ENCODE measurements at places on chromosomes 5 and 9.

- no peak for DNase-seq
Measured at GRCh38 chr9:26228273-26228672, 550.0 kb upstream of the TUSC1 start.

GRCh38 chr5:177141496-177141895 is 7.9 kb downstream of the NSD1 start:
- no peak for DNase-seq

GRCh38 chr9:20095430-20096092 is 306.7 kb upstream of the SLC24A2 start:
- no peak for DNase-seq

GRCh38 chr9:92599938-92600461 is 64.2 kb upstream of the ECM2 start:
- no peak for DNase-seq

DNA sequence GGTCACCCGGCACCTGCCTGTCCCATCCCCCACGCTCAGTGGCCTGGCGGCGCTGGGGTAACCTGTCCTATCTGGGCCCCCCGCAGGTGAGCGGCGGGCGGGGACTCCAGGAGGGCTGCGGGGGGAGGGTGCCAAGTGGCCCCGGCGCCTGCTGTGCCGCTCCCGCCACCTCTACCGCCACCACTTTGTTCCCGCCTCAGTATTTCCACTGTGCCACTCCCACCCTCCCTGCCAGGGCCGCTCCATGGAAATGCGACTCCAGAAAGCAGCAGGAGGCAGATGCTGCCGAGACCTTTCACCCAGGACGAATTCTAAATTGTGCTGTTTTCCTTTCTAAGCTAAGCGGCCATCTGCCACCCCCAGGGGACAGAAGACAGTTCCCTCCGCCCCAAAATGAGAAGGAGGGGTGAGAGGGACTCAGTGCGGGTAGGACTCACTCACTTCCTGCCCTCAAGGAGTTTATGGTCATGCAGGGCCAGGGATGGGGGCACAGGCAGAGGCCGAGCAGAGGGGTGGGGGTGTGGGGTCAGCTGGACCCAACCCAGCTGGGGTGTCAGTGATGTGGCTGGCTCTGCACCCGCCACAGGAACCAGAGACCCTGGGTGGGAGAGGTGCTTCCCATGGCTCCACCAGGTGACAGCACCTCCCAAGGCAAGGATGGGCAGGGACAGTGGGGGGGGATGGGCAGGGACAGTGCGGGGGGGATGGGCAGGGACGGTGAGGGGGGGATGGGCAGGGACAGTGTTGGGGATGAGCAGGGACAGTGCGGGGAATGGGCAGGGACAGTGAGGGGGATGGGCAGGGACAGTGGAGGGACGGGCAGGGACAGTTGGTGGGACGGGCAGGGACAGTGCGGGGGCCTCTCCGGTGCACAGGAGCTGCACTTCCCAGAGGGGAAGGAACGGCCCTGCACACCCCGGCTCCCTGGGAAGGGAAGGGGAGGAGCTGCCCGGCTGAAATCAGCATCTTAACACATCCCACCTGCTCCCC is 17.8 kb downstream of the NOTCH1 start:
- DNase-seq, result peak; percentile 50

DNA sequence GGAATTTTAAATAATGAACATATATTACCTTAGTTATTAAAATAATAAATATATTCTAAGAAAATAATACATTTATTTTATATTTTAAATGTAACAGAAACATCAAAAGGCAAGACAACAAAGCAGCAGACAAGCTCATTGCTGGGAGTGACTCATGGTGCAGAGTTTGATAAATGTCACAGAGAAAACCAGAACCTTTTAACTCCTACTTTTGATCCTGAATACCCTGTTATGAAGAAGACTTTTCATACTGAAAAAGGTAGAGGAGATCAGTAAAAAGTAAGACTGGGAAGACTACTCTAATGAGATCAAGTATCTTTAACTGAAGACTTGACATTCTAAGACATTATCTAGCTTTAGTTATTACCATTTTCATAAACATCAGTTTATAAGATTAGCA is 99.0 kb upstream of the GNA14 start:
- no peak for DNase-seq

DNA sequence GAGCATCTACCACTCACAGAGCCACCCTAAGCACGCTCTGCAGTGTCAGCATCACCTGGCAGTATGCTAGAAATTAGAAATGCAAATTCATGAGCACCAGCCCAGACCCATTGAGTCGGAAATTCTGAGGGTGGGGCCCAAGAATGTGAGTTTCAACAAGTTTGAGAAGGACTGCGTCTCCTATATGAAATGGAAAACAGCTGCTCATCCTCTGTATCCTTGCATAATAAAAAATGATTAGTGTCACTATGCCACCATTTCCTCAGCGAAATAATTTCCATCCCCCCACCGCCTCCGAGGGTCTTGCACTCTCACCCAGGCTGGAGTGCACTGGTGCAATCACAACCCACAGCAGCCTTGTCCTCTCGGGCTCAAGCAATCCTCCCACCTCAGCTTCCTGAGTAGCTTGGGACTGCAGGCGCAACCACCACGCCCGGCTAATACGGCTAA is 1.3 kb upstream of the IQGAP2 start:
- no peak for DNase-seq

DNA sequence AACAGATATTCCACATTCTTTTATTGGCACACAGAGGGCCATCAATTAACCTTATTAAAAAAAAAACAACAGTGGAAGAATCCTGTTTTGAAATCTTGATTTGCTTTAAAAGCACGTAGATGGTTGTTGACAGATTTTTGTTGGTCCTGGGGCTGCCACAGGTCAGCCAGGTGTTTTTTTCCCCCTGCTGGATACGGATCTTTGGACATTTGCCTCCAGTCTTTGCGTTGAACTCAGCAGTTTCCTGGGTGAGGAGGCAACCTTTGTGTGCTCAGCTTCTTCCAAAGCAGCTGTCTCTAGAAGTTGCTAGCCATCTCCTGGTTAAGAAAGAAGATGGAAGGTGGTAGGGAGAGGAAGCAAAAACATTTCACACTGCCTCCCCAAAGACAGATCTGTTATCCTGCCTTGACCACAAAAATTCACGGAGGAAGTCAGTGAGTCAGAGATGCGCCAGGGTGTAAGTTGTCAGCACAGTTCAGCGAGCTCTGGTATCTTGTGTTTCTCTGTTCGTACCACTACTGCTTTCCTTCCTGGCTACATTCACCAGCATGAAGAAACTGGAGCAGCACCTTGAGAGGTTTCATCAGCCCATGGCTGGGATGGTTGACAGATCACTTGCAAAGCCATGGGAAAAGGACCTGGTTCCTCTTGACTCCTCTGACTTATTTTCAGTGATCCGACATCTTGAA is 207.3 kb downstream of the ARHGAP26 start:
- DNase-seq, result no peak

DNA sequence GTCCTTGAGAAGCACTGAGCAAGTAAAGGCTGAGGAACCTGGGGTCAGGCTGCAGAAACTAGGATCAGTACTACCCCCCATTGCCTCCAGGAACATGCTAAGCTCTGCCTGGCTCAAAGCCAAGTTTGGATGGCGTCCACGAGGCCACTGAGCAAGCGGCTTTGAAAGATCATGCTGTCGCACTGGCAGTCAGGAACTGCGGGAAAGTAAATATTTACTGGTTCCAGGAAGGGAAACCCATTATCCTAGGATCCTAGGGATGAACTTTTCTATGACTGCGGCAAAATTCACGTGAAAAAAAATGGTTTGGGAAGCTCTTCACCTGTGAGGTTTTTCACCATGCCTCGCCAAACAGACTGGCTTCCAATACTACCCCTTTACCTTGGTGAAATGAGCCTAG is 75.3 kb upstream of the PJA2 start:
- DNase-seq, result peak; percentile 38
